EL (cell line): ENCODE measurements at places on chromosomes 2 and 18.

DNA sequence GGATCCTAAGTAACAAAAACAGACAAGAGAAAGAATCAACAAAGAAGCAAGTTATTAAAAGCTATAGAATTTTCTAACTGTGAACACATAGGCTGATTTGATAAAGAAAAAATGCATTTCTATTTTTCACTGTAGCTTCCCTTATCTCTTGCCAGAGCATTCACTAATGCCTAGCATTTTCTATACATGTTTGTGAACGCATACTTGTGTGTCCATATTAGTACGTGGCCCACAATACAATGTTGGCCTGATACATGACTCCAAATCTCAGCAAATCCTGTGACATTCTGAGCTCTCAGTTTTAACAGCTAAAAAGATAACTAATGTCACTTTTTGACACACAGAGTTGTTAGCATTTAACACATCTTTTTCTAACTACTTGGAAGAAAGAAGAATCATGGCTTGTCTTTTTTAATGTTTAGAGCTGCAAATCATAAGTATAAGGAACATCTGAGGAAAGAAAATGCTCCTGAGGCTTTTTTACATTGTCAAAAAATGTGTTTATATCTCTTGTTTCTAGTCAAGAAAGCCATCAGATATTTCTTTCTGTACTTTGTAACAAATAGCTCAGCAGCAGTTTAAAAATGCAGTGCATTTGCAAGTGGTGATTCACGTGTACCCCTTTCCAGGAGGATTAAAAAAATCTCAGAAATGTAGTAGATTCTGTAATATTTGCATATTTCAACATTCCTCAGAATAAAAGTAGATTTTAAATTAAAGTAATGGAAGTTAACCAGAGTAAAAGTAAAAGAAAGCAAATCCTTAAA lies 1646.8 kb upstream of the TMEFF2 start:
- DNase-seq = peak; percentile 1

GRCh38 chr2:32632089-32632488 lies 4.2 kb downstream of the TTC27 start:
- DNase-seq = peak; percentile 72

- DNase-seq = peak; percentile 80
These were observed 24.6 kb upstream of the ATOH8 start for GRCh38 chr2:85728883-85729824.

GRCh38 chr2:222707689-222708273 lies 36.3 kb downstream of the MOGAT1 start:
- DNase-seq = peak; percentile 67

GRCh38 chr2:37091873-37092272 lies 7.6 kb downstream of the GPATCH11 start:
- no peak for DNase-seq

DNA sequence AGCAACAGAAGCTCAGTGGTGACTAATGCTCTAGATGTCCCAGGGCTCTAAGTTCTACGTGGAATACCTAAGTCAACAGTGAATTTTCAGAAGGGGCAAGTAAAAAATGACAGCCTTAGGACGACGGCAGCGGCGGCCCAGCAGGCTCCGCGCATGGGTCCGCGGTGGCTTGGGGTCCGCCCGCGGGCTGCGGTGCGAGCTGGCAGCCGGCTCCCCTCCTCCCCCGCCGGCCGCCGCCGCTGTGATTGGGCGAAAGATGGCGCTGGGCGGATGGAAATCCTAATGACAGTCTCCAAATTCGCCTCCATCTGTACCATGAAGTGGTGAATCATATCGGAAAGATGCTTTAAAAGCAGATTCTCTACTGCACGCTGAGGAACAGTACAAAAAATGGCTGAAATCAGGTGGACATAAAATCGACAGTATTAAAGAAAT lies 74.7 kb downstream of the HNRNPLL start:
- peak; percentile 81 for DNase-seq

DNA sequence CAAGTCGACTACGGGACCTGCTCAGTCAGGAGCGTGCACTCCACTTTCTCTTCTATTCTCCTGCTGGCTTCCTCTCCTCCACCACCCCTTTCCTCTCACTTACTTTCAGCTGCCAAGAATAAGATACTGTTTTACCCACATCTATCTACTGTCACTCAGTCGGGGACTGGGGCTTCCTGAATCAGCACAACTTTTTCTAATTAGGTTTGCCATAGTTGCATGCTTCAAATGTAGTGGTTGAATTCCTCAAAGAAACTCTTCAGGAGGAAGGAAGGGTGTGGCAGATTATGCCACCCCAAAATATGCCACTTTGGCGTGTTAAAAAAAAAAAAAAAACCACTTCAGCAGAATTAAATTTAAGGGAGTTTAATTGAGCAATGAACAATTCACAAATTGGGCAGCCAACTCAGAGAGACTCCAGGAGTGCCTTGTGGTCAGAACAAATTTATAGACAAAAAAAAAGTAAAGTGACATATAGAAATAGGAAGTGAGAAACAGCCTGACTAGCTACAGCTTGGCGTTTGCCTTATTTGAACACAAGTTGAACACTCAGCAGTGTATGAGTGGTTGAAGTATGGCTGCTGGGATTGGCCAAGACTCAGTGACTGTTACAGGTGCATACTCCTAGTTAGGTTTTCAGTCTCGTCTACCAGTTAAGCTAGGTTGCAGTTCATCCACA lies 32.5 kb upstream of the RMDN2 start:
- DNase-seq = no peak

GRCh38 chr18:13598591-13598990 lies 127.8 kb downstream of the FAM210A start:
- DNase-seq = no peak

- DNase-seq = no peak
These were observed 103.0 kb downstream of the BCL11A start for GRCh38 chr2:60450488-60450887.

DNA sequence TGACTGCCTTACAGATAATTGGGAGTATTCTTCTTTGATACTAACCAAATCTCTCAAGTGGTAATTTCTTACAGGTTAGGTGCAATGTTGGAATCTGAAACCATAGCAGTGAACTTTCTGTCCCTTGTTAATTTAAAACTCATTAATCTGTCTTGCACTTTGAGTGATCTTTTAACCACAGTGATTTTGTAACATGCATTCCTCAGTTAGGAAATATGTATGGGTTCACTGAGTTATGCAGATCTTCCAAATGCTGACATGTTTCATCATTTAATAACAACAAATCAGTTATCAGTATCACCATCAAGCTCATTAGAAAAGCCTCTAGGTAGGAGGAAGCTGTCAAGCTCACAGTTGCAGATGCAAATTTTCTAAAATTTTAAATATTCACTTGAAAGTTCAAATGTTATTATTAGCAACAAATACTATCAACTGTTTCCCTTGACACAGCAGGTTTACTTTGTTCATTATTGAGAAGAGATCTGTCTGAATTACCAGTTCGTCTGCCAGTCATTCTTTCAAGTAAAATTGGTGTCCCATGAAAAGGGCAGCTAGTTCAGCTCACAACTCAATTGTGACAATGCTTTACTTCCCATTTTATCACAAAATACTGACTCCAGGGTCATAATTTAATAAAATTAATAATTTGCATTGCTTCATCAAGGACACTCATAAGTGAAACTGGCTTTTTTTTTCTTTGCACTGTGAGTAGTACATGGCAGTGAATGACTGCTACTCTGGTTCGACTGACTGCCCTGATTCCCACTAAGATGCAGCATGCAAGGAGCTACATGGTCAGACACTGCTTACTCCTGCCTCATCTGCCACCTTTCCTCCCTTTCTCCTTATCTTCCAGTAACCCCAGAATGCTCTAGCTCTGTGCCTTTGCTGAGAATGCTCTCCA lies 31.6 kb downstream of the SUCLG1 start:
- peak; percentile 46 for DNase-seq

- DNase-seq = no peak
These were observed 135.4 kb downstream of the L3MBTL4 start for GRCh38 chr18:6279308-6279707.

- no peak for DNase-seq
These were observed 165.9 kb upstream of the CCDC150 start for GRCh38 chr2:196473617-196474016.

GRCh38 chr2:100339823-100340222 lies 17.5 kb upstream of the LONRF2 start:
- DNase-seq = no peak

DNA sequence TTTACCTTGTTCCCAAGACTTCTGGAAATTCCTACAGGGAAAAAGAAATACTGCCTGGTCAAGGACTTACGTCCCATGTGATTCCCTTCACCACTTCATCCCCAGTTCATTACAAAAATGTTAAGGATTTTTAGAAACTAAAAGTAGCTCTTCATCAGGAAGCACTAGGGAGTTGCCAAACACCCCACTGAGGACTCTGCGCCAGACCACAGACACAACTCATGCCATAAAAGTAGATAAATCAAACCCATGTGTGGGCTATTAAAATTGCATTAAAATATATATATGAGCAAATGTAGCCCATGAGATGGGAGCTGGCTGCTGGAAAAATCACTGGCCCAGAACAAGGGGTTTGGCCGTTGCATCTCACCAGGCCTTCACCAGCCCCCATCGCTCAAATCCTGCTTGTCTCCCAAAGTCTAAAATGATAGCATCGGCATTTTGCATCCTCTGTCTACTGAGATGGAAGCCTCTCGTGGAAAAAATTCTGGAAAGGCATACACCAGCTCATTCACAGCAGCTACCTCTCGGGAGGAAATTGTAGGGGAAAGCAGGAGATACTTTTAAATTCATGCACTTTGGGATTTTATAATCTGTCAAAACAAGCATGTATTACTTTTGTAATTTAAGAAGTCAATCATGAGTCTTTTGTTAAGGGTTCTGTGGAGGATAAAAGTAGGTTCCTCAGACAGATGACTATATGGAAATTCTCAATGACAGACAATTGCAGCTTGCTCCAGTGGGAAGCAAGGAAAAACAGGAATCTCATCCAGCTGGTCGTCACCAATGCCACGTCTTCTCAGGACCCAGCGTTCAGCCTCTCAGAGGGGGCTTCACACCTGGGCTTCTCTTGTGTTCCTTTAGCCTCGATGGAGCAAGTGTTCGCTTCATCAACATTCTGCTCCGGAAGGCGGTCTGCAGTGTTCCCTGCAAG lies 113.9 kb downstream of the MREG start:
- DNase-seq = no peak

DNA sequence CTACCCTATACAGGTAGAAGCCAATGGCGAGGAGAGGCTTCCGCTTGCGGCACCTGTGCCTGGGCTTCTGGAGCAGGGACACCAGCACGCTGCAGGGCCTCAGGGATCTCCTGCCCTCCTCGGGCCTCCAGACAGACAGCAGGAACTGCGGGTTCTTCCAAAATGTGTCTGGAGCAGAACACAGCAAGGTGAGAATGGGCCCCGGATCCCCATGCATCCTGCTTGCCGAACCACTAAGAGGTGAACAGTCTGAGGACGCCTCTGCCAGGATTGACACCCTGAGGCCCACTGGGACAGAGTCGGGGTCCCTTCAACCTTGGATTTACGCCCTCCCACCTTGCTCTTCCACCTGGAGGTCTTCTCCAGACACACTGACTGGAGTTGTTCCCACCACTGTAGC lies 25.4 kb downstream of the CAPN14 start:
- no peak for DNase-seq

DNA sequence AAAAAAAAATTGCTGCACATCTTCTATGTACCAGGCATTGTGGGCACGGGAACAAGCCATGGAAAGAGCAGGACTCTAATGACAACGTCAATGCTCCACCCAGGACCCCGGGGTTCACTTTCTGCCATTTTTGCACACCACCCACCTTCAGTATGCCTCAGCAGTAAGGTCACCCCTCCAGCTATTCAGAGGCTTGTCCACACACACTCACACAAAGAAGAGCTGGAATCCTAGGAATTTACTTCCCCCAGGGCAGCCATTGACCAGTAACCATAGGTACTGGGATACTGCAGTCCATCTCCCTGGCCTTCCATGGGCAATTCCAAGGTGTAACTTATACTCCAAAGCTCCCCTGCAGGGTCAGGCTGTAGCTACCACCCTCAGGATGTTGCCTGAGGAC lies 170.8 kb downstream of the SUCLG1 start:
- peak; percentile 11 for DNase-seq

DNA sequence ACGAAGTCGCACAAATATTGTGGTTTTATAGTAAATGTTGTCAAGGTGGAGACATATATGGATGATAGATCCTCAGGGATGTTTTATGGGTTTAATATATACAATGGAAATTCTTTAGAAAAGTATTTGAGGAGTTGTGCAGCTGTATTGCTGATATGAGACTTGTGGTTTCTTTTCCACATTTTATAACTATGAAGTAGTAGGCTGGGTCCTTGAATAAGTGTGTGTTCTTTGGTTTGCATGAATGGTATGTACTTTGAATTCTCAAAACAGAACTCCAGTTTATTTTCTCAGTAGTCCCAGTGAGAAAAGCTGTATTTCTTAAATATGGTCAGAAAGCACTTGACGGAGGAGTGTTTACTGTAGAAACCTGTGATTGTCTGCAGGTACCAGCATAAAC lies 42.4 kb downstream of the PLCL1 start:
- DNase-seq = no peak

GRCh38 chr2:8551622-8552074 lies 130.2 kb upstream of the ID2 start:
- no peak for DNase-seq

- DNase-seq = peak; percentile 46
These were observed 100.4 kb upstream of the CD226 start for GRCh38 chr18:70047931-70048603.

- peak; percentile 34 for DNase-seq
These were observed 48.3 kb downstream of the TRIB2 start for GRCh38 chr2:12764849-12765605.

DNA sequence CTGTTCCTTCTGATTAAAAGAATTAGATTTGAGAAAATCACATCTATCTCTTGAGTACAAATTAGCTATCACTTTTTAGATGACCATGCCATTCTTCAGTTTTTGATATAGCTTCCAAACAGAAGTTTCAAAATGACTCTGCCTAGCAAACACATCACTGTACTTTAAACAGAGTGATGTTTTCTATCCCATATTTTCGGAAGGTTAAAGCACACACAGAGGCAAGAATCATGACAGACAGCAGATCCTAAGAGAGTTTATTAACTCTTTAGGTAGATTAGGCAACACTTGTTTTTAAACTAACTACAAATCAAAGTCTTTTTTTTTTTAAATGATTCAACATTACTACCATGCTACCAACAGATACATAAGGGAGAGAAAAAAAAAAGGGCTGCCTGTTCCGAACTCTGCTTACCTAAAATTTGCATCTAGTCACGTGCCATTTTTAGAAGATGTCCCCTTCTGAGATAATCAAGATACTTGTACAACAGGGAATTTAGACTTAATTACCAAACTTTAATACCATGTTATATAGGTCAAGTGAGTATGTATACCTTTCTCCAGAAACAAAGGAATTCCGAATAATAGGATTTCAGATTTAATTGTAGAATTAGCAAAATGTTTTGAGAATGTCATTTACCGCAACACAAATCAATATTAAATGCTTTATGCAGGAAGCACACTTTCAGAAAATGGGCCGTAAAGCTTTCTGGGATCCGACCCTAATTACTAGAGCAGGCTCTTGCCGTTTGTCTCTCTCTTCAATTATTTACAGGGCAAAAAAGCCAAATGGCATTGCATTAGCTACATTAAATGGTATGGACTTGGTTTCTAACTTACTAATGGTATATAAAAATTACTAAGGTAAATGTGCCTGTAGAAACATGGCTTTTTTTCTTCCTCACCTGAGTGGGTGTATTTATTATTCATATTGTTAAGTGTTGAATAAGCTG lies 2.6 kb downstream of the RBMS1 start:
- no peak for DNase-seq

- no peak for DNase-seq
These were observed 25.3 kb downstream of the TMEM131 start for GRCh38 chr2:97970293-97971060.
